ENCODE measurements at places on chromosomes 2 and 18.

DNA sequence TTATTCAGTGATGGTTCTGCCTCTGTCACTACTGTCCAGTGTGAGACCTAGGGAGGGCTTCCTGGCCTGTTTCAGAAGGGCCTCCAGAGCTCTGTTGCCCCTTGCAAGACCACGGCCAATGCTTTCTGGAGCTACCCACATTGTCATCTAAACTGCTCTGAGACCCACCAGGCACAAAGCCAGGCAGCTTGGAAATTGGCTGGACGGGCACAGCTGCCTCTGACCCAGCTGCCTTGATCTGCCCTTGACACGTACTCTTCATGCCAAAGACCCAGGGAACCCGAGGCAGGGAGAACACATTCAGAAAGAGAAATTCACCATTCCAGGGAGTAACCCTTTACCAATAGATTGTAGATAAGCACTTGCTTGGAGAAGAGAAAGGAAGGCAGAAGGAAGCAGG, 183.7 kb upstream of the SIX2 start:
- no peak for DNase-seq

GRCh38 chr18:79486356-79487182, 90.8 kb downstream of the NFATC1 start:
- DNase-seq = no peak

DNA sequence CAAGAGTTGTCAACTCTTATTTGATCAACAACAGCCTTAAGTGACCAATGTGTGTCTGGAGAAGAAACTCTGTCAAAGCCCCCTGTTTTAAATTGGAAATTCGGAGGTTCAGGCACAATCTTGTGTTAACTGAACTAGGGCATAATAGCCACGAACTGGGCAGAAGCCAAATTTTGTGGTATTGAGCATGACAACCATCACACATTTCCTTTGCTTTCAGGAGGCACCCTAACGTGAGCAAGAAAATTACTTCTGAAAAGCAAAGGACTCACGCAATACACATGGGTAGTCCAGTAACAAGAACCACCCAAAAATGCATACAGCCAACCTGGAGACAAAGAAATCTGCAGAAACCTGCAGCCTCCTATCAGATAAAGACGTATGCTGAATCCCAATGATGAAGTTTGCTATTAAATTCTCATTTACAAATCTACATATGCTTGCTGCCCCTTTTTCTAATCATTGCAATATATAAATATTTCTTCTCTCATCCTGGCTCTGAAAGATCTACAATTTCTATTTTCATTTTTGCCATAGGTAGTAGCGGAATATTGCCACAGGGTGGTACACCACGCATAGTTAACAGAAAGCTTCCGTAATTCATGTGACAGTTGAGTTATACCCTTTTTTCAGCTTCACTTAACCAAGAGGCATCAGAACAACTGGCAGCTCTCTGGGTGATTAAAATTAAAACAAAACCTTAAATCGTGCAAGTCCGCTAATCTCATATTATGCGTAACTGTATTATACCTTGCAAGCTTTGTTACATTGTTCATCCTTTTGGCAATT, 495.8 kb downstream of the NRXN1 start:
- no peak for DNase-seq

DNA sequence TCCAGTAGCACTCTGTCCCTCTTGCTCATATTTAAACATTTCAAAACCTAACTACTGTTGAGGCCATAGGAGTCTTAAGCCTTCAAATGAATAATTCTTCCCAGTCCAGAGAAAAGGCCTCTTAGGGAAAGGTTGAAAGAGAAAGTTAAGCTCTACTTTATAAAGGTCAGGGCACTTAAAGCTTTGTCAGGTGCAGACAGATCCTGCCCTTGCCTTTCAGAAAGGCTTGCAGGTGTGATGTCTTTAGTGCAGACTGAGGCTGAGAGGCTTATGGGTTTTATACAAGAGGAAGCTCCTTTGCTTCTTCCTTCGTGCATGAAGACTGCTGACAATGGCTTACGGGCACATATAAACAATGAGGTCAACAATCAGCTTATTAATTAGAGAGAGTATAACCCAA, 105.0 kb upstream of the LINC00305 start:
- DNase-seq = no peak

GRCh38 chr2:5148392-5149085, 543.6 kb upstream of the SOX11 start:
- DNase-seq = no peak

GRCh38 chr2:164913640-164914350, 41.5 kb downstream of the SLC38A11 start:
- no peak for DNase-seq

DNA sequence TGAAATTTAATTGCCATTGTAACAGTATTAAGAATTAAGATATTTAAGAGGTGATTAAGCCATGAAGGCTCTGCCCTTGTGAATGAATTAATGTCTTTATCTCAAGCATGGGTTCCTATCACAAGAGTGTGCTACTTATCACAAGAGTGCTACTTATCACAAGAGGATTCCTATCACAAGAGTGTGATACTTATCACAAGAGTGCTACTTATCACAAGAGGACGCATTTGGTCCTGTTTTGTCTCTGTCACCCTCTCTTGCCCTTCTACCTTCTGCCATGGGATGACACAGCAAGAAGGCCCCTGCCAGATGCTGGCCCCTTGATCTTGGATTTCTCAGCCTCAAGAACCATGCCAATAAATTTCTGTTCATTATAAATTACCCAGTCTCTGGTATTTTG, 13.2 kb upstream of the COL5A2 start:
- DNase-seq = no peak

GRCh38 chr2:144675731-144676130, 155.8 kb upstream of the ZEB2 start:
- DNase-seq = no peak

- no peak for DNase-seq
Observed at GRCh38 chr18:56748698-56749268, 97.6 kb downstream of the WDR7 start.

DNA sequence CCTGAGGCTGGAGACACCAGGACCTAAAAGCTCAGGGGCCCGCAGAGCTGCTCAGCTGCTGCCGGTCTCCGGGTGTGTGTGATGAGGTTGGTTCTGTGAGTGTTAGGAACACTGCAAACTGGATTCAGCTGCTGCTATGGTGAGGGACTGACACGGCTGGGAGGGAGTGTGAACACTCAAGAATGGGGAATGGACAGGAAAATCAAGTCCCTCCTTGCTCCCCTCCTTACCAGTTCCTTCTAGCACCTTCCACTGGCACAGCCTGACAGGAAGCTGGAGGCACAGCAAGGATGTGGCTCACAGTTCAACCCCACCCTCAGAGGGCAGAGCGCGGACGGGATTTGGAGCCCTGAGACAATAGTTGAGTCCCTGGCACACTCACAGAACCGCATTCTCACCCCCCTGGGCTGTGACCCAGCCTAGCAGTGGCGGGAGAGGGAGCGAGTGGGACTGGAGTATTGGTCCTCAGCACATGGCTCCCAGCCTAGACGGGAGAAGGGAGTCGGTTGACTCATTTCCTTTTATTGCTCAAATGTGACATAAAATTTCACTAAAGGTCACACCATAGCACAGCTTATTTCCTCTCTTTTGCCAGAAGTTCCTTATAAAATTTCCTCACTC, 42.5 kb downstream of the LRRC30 start:
- no peak for DNase-seq

GRCh38 chr2:30204281-30204680, 27.1 kb upstream of the LBH start:
- no peak for DNase-seq

Data from NK-92 treated with Interleukin-12 subunit alpha and Interleukin-12 subunit beta, amount 100 ng/mL, for 24 hours (cell line).